ENCODE measurements at places on chromosomes 4 and X.

DNA sequence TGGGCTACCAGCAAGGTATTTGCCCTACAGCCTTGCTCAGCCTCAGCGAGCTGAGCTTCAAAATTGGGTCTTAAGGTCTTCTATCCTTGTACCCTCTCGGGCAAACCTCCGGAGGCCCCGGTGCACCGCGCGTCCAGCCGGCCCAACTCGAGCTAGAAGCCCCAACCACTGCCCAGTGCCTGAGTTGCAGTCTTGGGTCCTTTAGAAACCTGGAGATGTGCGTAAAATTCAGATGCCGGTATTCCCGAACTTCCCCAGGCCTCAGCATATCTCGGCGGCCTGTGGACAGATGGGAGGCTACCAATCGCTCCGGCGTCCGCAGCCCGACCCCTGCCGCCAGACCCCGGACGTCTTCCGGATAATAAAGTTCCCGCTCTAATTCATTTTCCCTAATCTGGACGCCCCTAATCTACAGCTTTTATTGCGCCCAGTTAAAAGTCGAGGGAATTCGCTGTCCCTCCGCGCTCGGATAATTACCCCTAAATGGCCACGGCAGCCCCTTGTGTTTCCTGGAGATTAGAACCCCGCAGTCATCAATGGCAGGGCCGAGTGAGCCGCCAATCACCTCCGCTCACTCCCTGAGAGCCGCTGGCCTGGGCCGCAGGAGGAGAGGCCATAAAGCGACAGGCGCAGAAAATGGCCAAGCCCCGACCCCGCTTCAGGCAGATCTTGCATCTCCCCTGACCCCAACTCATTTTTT is 1.5 kb upstream of the MSX1 start:
- DNase-seq, result no peak

- DNase-seq, result no peak
Measured at GRCh38 chr4:38671592-38671940, 7.6 kb downstream of the KLF3 start.

DNA sequence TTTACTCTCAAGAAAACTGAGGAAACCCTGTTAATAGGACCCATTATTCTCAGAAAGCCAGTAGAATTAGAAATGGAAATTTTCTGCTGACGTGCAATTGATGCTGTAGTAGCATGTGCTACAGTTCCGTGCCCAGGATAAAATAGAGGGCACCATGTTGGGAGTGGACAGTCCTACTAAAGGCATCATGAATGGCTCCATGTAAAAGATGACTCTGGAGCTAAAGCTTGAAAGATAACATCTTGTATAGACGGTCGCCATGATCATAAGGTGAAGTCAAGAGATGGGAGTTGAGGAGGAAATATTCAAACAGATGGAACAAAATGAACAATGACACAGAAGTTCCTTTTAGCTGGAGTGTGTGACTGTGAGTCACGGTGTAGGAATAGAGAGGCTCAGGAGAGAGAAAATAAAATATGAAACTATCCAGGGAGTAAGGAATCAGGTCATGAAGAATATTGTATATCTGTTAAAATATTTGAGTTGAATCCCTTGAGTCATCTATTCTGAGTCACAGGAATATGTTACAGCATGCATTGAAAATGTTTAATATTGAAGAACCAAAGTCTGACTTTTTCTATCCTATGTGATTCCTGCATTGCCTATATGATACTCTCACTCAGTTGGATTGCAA is 31.8 kb downstream of the ANXA10 start:
- no peak for DNase-seq

DNA sequence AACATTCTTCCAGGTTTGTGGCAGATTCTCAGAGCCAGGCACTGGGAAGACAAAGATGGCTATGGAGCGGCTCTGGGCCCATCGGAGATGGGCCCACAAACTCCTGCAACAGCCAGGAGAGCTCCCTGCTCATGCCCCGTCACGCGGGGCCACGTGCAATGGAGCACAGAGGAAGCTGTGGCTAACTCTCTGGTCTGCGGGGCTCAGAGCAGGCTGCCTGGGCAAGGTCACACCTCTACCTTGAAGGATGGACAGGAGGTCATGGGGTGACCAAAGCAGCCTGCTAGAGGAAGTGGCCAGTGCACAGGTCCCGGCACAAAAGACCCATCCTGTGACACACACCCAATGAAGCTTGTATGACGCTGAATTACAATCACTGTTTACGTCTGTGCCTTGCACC is 45.2 kb downstream of the C4orf50 start:
- no peak for DNase-seq

DNA sequence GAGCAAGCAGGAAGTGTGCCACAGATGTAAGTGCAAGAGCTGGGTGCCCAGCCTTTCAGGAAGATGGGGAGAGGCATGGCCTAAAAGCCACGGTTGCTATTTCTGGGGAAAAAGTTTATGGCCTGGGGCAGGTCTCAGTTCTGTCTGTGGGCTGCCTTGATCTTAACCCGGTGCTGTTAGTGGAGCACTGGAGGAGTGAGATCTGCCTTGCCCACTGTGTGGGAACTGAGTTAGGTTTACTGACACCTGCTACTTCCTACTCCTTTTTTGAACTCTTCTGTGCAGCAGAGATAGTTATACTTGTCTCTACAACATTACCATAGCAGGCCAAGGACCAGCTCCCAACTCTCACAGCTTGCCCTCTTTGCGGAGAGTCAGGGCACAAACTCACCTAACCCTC is 76.5 kb downstream of the ITM2A start:
- DNase-seq, result no peak

DNA sequence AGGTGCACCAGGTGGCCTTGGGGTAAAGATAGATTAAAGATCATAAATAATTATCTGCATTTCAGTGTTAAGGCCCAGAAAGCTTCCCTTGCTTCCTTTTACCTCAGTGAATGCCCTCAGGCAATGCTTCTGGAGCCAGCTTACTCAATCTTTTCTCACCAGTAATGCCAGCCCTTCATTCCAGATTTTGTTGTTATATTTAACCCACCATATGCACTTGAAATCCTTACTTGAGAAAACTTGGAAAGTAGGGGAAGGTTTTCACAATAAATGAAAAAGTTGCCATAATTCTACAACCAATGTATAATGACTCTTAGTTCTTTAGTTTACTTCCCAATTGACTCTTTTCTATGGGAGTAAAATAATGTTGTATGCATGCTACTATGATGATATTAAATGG is 17.1 kb upstream of the PBDC1 start:
- DNase-seq, result no peak

GRCh38 chr4:181013162-181013561 is 1230.0 kb upstream of the TENM3 start:
- no peak for DNase-seq

DNA sequence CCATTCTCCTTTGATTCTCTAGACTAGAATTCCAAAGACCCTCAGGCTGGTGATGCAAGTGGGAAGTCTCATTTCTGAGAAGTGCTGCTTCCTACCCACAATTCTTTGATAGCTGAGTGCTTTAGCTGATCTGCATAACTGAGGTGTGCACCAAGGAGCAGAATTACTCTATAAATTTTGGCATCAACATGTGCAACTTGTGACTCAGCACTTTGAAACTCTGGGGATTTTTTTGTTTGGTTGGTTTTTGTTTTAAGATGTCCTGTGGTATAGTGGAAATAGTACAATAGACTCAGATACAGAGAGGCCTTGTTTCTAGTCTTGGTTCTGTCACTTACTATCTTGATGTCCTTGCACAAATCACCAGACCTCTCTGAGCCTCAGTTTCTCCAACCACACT is 148.4 kb downstream of the AR start:
- no peak for DNase-seq

- no peak for DNase-seq
Measured at GRCh38 chrX:53704294-53704693, 17.8 kb upstream of the HUWE1 start.

GRCh38 chr4:53713767-53714166 is 122.5 kb upstream of the LNX1 start:
- no peak for DNase-seq

- DNase-seq, result no peak
Measured at GRCh38 chr4:176533159-176533558, 213.4 kb downstream of the SPCS3 start.

DNA sequence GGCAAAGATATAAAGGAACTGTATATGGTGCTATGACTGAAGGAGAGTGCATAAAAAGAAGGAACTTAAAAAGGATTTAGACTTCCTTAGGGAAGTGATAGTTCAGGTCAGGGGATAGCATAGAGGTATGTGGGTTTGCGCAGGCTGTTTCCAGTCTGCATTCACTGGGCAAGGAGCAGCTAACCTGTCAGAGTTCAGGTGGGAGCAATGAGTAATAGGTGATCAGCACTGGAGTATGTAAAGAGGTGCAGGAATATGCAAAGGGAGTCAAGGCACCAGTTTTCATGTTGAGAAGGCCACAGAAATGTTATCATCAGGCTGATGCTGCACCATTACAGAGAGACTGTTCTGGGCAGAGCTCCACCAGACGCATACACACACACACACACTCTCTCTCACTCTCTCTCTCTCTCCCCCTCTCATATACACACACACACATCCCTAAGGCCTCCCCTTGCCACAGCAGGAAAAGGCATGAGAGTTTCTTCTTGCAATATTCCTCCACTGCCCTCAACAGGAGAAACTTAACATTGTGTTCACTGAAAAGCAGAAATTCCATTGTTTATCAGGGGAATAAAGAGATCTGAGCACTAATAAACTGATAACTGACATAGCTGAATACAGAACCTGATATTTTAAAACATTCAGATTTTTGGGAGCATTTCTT is 256.4 kb upstream of the GRID2 start:
- no peak for DNase-seq

GRCh38 chr4:138407329-138407728 is 165.2 kb upstream of the SLC7A11 start:
- no peak for DNase-seq

DNA sequence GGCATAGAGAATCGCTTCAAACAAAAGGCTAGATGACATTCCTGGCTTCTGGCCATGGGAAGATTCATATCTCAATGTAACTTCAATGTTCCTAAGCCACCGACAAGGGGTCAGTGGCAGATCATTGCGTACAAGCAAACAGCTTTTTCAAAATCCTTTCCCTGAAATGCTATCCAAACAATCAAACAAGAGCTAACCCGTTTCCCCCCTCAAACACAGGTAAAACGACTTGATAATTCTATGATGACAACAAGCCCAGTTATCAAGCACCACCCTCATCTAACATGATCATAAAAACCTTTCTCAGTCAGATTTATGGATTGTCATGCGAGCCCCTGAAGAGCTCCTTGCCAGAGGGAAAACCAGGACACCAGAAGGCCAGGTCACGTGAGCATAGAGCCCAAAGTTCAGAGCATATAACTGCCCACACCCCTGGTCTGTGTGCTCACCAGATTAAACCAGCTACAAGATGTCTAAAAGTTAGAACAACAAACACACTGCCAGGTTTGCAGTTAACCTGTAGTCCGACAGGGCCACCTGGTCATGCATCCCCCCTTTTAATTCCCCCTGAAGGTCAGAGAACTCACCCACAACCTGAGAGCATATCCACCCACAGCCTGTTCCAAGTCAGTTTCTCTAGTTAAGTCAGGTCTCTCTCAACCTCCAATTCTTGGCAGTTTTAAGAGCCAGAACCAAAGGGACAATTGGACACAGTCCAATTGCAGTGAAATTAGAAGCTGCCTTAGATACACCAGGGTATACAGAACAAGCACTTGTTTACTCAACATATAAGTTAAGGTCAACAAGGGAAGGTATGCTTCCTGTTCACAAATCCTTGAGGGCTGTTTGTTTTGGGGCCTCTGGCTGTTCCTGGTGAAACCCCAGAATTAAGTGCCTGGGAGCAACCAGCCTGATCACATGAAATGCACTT is 248.1 kb upstream of the PPARGC1A start:
- DNase-seq, result no peak

- DNase-seq, result no peak
Measured at GRCh38 chr4:184234155-184234554, 16.5 kb upstream of the ENPP6 start.

GRCh38 chr4:151205722-151206121 is 71.2 kb upstream of the PRSS48 start:
- DNase-seq, result no peak

GRCh38 chr4:43132010-43132582 is 239.6 kb downstream of the GRXCR1 start:
- DNase-seq, result peak; percentile 14

- peak; percentile 59 for DNase-seq
Measured at GRCh38 chr4:107736924-107737448, 17.0 kb upstream of the PAPSS1 start.

- no peak for DNase-seq
Measured at GRCh38 chrX:17580539-17581152, 156.6 kb upstream of the SCML1 start.

- no peak for DNase-seq
Measured at GRCh38 chr4:150543042-150543441, 38.9 kb upstream of the MAB21L2 start.

- DNase-seq, result no peak
Measured at GRCh38 chrX:138871739-138872138, 160.2 kb upstream of the FGF13 start.

- no peak for DNase-seq
Measured at GRCh38 chrX:120736989-120737388, 107.1 kb upstream of the C1GALT1C1 start.

DNA sequence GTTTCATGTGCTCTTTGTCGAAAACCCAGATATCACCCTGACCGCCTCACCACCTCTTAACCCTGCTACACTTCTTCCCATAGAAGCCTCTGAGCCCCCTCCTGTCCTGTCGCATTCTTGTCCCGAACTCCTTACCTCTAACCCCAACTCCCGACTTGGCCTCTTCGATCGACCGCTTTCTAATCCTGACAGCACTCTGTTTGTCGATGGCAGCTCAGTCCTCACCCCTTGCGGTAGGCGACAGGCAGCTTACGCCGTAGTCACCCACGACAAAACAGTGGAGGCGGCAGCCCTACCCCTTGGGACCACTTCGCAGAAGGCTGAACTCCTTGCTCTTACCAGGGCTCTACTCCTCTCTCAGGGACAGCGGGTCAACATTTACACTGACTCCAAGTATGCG is 961.7 kb downstream of the RPA4 start:
- DNase-seq, result no peak

- DNase-seq, result no peak
Measured at GRCh38 chrX:101037231-101037630, 14.7 kb downstream of the TRMT2B start.

- no peak for DNase-seq
Measured at GRCh38 chrX:110421500-110422455, 63.1 kb downstream of the RTL9 start.

- DNase-seq, result no peak
Measured at GRCh38 chr4:153850533-153851280, 61.8 kb upstream of the SFRP2 start.

DNA sequence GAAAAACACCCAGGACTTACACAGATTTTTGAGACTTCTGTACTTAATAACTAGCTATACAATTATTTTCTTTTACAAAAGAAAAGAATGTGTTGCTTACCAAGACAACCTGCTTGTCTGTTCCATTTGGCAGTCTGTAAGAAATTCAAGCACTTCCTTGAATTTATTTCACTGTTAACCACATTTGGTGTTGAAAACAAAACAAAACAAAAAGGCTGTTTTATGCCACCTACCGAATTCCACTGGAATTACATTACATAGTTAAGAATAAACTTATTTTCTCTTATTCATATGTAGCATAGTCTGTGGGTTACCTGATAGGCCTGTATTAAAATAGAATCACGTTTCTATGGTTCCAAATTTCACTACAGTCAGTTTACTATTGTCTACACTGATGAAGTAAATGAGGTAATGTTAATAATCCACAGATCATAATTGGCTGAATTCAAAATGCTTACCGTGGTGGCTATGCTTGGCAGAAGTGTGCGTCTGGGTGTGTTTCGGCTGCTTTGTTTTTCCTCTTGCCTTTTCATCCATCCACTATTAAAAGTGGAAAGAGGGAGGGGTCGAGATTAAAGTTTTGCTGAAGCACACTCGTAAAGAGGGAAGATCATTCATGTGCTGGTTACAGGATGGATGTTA is at the start of gene TLR1:
Gene TLR1, minus strand, starts transcription at position 138 of the 642 bp plus-strand sequence. CDS start 5,960 bp downstream, outside the sequence.
- peak; percentile 81 for DNase-seq

GRCh38 chr4:125357675-125358074 is 42.9 kb downstream of the FAT4 start:
- no peak for DNase-seq

All from CD4-positive, alpha-beta T cell treated with Interleukin-2 at 100 ng/mL for 4 hours (primary cell).